Left renal cortex interstitium (tissue), 4 donors: ENCODE measurements at places on chromosomes 16 and 17. TPM values are rescaled to one million over a fixed set of nuclear protein-coding genes. Genes with fewer than 3 reads are reported as not detected.

PIK3R6 gene
- polyA plus RNA-seq, result 1.8 TPM

CACNG4 gene
- polyA plus RNA-seq, result 3.3 TPM

CACNA1G gene
- polyA plus RNA-seq, result 10.4 TPM

CASKIN1 gene
- 2.8 TPM for polyA plus RNA-seq

NPIPB2 gene
- polyA plus RNA-seq, result 0.65 TPM

TIGD7 gene
- 9.9 TPM for polyA plus RNA-seq

KRT32 gene
- polyA plus RNA-seq, result not detected

TBX21 gene
- polyA plus RNA-seq, result 0.10 TPM

LYRM9 gene
- 22.3 TPM for polyA plus RNA-seq

STH gene
- polyA plus RNA-seq, result not detected

RNF43 gene
- 16.8 TPM for polyA plus RNA-seq

CRYM gene
- polyA plus RNA-seq, result 9.9 TPM

C16orf96 gene
- polyA plus RNA-seq, result 0.38 TPM

AATK gene
- polyA plus RNA-seq, result 6.0 TPM

CD68 gene
- 60.6 TPM for polyA plus RNA-seq

RHOT1 gene
- polyA plus RNA-seq, result 61.2 TPM

NME2 gene
- 284 TPM for polyA plus RNA-seq

C17orf78 gene
- 0.38 TPM for polyA plus RNA-seq

EIF1 gene
- 708 TPM for polyA plus RNA-seq

GCGR gene
- 18.5 TPM for polyA plus RNA-seq

PIEZO1 gene
- polyA plus RNA-seq, result 23.9 TPM

ANKRD13B gene
- polyA plus RNA-seq, result 12.8 TPM

HCRT gene
- not detected for polyA plus RNA-seq

TMEM114 gene
- polyA plus RNA-seq, result 0.43 TPM

CHST5 gene
- 0.43 TPM for polyA plus RNA-seq

FBXW10 gene
- 0.33 TPM for polyA plus RNA-seq

HSD17B1 gene
- polyA plus RNA-seq, result 5.7 TPM

NPIPA8 gene
- 3.1 TPM for polyA plus RNA-seq

KCNJ12 gene
- 8.9 TPM for polyA plus RNA-seq

SLC12A3 gene
- 40.2 TPM for polyA plus RNA-seq

ST3GAL2 gene
- 38.4 TPM for polyA plus RNA-seq

KRTAP1-1 gene
- polyA plus RNA-seq, result not detected

INCA1 gene
- polyA plus RNA-seq, result 6.4 TPM

LRRC36 gene
- 10.5 TPM for polyA plus RNA-seq

CNGB1 gene
- polyA plus RNA-seq, result not detected

MYH2 gene
- polyA plus RNA-seq, result 0.06 TPM

TERB1 gene
- 0.13 TPM for polyA plus RNA-seq

SMIM36 gene
- not detected for polyA plus RNA-seq

NLRC3 gene
- polyA plus RNA-seq, result 1.7 TPM

PYDC1 gene
- not detected for polyA plus RNA-seq
